ENCODE measurements at places on chromosomes 11 and 22.
A peak's percentile ranks its signal among the peaks of the same experiment; 100 is the strongest.

DNA sequence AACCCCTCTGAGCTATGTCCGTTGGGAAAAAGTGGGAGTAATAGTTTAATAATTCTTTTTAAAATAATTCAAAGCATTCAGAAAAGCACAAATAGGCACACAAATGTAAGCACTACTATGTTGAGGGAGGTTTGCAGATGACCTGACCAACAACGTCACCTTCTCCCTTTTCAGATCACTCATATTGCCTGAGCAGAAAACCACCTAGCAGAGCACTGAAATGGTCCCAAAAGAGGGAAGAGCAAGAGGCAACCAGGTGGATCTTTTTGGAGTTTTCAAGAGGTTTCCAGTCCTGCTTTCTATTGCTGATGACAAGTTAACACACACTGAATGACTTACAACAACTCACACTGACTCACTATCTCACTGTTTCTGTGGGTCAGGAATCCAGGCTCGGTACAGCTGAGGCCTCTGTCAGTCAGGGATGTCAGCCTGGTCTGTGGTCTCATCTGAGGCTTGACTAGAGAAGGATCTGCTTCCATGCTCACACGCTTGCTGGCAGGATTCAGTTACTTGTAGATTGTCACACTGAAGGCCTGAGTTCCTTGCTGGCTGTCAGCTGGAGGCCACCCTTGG lies 4.3 kb upstream of the PGA3 start:
- DNase-seq = no peak

- DNase-seq = peak; percentile 48
These were observed 76.2 kb upstream of the TTLL12 start for GRCh38 chr22:43262990-43263644.

DNA sequence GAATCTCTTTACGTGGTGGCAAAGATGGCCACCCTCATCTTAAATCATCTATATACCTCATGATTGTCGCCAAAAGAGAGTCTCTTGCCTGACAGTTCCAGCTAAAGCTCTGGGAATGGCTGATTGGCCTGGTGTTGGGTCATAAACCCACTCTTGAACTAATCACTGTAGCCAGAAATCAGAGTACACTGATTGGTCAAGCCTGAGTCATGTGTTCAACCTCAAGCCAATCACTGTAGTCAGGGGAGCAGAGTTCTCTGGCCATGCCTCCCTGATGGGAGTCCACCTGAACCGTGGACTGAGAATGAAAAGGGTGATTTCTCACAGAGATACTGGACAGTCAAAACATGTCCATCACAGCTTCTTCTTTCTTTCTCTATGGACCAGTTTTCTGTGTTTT lies 45.8 kb downstream of the RCN1 start:
- DNase-seq = no peak

DNA sequence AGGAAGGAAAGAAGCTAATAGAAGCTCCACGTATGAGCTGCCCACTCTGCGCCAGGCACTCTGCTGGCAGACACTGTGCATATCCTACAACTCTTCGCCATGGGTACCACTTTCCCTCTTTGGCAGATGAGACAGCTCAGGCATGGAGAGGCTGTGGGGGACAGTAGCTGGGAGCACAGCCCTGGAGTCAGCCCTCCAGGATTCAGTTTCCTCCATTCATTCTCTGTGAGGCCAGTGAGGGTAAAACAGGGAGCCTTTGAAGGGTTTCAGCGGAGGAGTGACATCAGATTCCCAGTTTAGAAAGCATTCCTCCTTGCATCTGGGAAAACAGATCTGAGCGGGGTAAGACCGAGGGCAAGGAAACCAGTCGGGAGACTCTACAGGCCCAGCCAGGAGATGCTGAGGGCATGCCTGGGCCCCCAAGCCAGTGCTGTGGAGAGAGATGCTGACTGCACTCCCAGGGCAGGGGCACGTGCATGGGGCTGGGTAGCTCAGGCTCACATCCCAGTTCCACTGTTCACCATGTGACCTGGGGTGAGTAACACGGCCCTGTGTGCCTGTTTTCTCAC lies 58.3 kb upstream of the EMID1 start:
- DNase-seq = peak; percentile 13

DNA sequence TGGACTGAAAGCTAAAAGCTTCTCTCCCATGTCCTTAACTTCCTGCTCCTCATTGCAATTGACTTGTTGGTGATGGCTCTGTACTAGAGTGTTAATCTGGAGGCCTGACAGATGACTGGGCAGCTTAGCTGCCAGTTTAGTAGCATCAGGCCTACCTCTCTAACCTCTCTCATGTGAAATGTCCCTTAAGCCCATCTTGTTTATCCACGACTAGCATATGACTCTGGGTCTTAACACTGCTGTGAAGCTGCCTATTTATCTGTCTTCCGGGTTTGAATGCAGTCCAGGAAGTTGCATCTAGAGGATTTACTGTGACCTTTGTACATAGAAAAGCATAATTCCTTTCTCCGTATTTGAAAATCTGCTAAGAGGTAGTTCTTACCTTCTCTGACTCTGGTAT lies 85.3 kb upstream of the HORMAD2 start:
- DNase-seq = no peak

DNA sequence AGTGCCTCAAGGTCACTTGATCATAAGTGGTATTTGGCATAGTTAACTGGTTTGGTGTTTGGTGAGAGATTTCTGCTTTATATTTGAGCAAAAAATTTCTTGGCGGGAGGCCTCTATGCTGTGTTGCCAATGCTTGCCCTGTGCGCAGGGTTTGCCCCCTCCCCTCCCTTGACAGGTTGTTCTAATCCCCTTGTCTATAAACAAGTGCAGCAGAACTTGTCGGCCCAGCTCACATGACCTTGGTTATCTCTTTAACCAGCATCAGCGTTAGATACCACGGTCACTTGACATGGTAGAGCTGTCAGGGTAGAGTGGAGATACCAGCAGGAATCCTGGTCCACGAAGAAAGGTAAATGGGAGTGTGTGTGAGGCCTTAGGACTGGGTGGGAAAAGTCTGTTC lies 35.6 kb downstream of the MARK2 start:
- DNase-seq = no peak

DNA sequence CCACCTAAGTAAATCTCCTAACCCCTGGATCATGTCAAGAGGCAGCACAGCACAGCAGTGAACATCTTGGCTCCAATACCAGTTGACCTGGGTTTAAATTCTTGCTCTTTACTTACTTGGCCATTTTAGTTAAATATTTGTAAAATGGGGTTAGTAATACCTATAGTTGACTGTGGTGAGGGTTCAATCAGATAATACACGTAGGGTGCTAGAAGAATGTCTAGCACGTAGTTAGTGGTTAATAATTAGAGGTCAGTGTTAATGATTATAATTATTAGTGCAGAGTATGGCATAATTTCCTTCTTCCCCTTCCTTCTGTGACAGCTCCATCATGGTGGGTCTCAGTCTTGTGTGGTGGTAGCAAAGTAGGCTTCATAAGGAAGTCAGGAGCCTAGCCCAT lies 520.8 kb downstream of the INSC start:
- DNase-seq = no peak

DNA sequence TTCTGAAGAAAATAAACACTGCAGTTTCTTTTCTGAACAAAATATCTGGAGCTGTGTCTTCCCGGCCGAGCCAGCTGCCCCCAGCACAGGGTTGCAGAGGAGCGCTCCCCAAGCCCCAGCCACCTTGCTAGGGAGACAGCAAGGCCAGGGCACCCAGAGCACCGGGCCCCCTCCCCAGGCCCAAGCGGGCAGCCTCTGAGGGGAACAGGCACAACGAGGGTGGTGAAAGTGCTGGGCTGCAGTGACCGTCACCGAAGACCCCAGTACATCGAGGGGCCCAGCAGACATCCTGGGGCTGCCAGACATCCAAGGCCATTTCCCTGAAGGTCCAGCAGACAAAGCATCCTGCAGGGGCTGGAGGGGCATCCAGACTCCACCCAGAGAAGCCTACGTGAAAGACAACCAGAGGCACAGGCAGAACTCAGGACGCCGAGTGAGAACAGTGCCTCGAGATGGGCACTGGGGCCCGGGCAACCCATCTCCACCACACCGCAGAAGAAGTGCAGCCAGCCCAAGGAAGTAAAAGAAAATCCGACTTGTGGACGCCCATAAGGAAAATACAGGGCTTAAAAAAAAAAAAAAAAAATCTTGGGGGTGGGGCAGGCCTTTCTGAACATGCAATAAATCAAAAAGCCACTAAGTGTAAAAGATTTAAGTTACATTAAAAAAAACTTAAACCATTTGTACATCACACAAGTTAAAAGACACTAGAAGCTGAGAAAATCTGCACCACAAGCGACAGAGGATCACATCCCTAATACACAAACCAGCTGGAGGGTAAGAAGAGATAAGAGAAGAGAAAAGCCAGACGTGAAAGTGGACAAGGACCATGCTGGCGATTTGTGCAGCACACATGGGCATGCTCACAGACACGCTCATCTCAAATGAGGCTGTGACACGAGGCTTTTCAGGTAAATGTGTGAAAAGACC lies 36.0 kb upstream of the COMT start:
- DNase-seq = no peak

DNA sequence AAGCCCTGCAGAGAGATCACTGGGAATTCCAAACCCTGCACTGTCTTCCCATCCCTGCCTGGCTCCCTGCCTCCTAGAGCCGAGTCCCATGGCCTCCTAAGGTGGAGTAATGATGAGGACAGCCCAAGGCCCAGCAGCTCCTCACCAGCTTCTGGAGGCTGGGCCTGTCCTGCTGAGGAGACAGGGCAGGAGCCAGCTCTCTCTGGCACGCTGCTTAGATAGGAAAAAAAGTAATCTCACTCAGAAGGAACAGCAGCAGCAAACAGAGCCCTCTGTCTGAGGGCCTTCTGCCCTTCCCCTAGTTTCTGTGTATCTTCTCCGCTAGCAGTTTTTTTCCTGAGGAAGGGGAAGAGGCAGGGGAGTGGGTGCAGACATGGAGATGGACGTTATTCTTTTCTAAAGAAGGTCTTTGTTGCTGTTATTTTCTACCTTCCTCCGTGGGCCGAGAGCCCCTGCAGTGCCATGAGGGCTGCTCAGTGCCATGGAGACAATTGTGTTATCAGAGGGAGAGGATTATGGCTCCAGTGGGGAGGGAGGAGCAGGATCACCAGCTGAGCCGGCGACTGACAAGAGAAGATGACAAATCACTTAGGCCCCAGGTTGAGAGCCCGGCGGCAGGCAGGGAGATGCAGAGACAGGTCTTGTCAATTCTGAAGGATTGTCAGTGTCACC lies 315.3 kb downstream of the BUD13 start:
- peak; percentile 59 for DNase-seq

DNA sequence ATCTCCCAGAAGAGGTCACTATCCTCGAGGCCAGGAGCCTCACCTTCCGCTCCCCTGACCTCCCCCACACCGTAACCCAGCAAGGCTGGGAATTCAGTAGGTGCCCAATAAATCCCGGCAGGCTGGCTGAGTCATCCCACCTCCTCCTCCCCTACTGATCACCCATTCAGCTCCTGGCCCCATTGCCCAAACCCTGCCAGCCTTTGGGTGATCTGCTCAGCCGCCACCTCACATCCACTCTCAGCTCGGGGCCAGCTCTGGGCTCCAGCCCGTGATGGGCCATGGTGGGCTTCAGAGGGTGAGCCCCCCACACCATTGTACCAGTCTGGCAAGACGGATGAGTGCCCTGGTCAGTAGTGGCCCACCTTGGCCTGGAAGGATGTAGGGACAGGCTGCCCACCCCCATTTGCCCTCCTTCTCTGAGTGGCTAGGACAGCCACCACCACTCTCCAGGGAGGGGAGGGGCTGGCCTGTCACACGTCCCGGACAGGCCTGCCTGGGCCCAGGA lies 8.2 kb downstream of the TRPM5 start:
- no peak for DNase-seq

- DNase-seq = peak; percentile 90
These were observed at the start of gene NRXN2 for GRCh38 chr11:64723117-64723906. Gene NRXN2, minus strand, starts transcription at chr11:64723197. Its CDS starts 9,498 bp downstream, at chr11:64713699.

- peak; percentile 44 for DNase-seq
These were observed 563 bp downstream of the GATD1 start for GRCh38 chr11:776561-777287.

DNA sequence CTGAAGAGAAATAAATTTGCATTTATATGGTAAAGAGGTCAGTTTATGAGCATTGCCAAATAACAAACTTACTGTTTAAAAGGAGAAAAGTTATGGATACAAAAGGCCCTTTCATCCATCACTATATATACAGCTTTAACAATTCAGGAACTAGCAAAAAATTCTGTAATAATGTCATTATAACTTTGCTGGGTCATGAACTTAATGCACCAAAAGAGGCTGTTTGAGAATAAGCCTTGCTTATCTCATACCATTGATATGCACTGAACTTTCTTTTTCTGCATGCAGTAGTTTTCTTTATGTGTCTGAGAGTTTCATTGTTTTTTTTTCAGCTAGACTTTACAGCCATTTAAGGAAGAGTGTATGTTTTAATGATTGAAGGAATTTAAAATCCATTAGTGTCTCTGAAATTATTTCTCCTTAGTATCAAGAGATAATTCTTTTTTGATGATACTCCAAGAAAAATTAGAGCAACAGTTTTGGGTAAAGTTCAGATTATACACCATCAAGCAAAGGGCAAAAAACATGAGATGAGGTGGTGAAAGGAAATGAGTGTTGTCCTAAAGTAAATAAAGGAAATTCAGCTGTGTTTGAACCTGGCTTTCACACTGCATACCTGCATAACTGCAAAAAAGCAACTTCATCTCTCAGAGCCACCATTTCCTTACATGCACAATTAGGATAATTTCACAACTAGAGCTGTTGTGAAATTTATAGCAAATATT lies 188.2 kb upstream of the ANO3 start:
- no peak for DNase-seq

- peak; percentile 90 for DNase-seq
These were observed 4.9 kb downstream of the LTO1 start for GRCh38 chr11:69670158-69670845.

DNA sequence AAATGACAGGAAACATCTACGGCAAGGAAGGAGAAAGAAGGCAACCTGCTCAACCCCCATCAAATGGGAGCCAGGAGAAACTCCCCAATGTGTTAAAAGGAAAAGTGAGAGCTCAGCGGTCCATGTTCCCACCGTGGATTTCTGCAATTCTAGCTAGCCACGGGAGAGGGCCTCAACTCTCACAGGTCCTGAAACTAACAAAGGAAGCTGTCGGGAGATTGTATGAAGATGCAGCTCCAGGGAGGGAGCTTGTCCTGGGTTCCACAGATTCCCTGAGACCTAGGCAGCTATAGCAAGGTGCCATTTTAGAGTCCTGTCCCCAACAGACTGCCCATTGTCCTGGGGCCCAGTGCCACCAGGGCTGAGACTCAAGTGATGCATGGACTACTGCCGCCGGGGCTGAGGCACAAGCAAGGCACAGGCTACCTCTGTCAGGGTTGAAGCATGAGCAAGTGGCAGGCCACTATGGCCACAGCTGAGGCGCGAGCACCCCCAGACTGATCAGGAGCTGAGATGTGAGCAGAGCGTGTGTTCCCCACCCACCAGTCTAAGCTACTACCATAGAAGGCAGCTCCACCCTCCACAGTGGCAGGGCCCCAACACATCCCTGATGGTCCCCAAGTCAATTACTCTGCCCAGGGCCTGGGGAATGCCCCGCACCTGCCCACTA lies 31.3 kb downstream of the RSF1 start:
- DNase-seq = no peak

All from adrenal gland (tissue), 19 donors.